ENCODE measurements at places on chromosomes 5 and 9. TPM values are rescaled to one million over a fixed set of nuclear protein-coding genes. Genes with fewer than 3 reads are reported as not detected.

Gene ZCCHC9
- total RNA-seq, result 11.2 TPM

Gene MYOT
- total RNA-seq, result 0.10 TPM

DNA sequence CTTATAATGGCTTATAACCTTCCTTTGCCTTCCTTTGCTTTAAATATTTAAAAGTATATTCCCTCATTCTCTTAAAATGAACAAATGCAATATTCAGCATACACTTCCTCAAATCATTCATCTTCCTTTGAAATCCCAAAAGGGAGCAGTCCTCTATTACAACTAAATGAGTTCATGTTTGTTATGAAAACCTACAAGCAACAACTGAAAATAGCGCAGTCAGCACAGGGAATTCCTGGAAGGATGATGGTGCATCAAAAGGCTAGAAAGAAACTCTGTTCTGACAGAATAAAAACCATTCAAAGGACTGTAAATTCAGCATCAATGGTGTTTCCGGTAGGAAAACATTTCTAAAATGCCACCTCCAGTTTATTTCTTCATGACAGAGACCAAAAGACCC, 3.3 kb downstream of the NR6A1 start:
- DNase-seq, result no peak

DNA sequence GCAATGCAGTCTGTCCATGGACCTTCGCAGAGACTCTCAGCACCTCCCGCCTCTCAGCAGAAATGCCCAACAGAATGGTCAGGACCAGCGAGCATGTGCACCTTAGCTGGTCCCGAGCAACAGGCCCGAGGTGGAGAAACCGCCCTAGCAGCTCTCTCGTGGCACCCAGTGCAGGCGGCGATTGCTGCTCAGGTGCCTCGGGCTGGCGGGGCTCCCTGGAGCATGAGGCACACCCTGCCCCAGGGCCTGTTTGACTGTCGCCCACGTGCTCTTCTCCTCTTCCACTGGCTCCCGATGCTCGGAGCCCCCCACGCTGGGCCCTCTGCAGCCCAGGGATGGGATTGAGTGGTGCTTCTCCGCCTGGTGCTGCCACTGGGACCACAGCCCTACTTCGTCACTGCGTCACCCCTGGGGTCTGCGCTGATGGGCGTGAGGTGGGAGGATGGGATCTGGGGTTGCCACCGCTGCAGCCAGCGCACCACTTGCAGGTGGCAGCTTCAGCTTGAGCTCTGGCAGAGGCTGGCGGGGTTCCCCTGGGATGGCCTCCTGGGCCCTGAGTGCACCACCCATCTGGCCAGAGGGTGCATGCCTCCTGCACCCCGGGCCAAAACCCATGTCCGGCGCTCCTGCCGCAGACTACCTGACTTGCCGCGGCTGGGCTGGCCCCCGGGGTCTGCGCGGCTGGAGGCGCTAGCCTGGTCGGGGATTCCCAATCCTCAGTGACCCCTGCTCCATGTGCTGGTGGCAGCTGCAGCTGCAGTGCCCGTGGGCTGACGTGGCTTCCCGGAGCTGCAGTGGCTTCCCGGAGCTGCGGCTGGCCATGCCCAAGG, 244.2 kb downstream of the FOXD4L6 start:
- no peak for DNase-seq

Data from HT-29 (cell line).